ENCODE measurements at places on chromosomes 12 and 14. TPM values are rescaled to one million over a fixed set of nuclear protein-coding genes. Genes with fewer than 3 reads are reported as not detected.

DNA sequence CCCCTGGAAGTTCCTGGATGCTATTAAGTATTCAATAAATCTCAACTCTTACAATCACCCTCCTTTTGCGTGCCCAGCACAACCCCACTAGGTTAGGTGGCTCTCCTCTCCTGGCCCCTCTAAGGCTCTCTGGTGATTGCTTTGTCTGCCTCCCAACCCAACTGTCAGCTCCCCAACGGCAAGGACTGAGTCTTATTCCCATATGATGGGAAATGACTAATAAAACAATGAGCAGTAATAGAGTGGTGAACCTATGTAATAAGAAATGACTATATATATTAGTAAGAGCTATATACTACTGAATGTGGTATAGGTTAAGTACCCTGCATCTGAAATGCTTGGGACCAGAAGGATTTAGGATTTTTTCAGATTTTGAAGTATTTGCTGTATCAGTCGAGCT is 8.1 kb downstream of the APPL2 start:
- no peak for DNase-seq

DNA sequence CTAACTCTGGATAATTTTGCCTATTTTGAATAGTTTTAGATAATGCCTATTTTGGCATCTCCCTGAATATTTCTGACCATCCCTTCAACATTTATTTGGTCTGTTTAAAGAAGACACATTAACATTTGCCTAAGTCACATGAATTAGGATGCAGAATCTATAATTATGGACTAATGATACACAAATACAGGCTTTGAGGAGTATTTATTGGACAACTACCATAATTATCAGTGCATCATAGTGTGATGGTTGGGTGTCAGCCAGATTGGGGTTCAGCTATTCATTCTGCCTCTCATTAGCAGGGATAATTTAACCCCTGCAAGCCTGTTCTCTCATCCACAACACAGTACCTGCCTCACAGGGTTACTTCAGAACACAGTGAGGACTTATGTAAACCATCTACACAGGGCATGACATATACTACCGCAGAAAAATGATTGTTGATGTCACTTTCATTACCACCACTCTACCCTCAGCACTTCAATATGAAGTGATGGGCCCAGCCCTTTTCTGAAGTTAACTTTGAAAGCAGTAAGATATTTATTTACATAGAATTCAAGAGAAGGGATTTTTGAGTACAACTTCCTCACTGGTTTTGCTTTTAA is 14.4 kb downstream of the PRKCH start:
- DNase-seq, result no peak

GRCh38 chr12:80001562-80001961 is 66.7 kb upstream of the PPP1R12A start:
- no peak for DNase-seq

GRCh38 chr12:2653461-2653965 is 141.3 kb upstream of the FKBP4 start:
- peak; percentile 37 for DNase-seq

DNA sequence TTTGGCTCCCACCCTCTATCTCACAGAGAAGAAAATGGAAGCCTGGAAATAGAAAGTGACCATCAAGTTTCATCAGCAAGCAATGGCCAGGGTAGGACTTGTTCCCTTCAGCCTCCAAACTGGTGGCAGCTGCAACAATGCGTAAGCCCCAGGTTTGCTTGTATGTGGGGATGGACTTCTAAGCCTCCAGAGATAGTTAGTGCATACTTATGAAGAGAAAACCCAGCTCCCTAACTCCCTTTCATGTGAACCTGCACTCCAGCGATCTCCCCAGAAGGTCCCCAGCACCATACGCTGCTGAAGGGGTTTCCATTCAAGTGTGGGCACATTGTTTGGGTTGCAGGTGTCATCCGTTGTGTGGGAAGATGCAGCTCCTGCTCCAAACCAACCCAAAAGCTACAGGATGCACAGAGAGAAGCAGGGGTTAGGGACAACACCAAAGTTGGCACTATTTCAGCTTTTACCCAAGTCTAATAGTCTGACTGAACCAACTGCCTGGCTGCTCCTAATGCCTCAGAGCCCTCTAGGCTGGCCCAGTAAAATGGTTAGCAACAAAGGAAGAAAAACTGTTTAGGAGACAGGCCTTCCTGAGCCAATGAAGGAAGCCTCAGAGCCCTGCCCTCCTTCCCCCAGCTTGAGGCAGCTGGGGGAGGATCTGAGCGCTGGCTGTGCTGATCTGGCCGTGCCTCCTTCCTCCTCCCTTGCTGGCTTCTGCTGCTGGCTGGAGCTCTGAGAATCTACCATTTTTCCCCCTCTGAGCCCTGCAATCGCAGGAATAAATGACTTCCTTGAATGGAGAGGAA is 12.3 kb downstream of the ZFP36L1 start:
- peak; percentile 76 for DNase-seq

DNA sequence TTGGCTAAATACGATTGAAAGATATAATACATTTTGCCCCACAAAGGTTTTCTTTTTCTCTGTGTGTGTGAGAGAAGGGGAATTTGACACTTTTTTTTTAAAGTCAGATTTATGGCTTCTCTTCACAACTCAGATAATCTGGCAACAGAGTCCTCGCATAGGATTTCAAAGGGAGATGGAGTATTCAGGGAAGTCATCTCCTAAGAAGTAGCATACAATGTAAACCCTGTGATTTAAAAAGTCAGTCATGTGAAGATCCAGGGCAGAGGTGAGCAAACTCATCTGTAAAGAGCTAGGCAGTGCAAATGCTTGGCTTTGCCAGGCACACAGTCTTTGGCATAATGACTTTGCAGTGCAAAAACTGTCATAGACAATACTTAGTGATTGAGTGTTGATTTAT is 1526.3 kb downstream of the AACS start:
- DNase-seq, result no peak

GRCh38 chr12:65331456-65331855 is 53.0 kb downstream of the MSRB3 start:
- no peak for DNase-seq

- DNase-seq, result no peak
These were observed 96.1 kb downstream of the PPHLN1 start for GRCh38 chr12:42421844-42422779.

- peak; percentile 83 for DNase-seq
These were observed at the start of gene ASCL1 for GRCh38 chr12:102957339-102958050. Gene ASCL1, plus strand, starts transcription at chr12:102957674. Its CDS starts 571 bp downstream, at chr12:102958245.

DNA sequence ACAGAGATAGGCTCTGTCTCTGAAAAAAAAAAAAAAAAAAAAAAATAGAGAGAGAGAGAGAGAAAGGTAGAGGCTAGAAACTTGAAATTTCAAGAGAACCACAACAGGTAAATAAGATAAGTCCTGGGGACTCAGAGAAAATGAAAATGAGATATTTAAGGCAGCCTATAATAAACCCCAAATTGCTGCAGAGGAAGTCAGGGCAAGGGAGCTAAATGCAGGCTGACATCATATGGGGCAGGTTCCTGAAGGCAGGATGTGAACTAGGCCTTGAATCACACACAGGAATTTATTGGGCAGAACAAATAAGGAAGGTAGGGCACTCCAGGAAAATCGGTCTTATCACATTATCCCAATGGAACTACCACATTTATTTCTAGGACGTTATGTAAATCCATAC is 54.9 kb upstream of the NUDT4 start:
- no peak for DNase-seq

DNA sequence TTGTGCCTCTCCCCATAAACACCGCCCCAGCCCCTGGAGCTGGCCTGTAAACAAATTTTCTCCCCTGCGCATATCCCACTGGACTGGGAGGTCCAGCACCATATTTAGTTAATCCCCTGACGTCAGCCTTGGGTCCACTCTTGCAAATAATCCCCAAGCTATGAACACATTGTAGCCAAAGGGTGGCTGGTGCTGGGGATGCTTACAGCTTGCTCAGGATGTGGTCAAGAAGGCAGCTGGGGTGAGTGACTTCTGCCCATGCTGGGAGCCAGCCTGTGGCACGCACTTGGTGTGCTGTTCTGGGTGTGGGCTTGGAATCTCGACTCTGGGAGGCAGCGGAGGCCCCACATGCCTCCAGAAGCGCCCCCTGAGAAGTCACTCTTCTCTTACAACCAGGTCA is 32.1 kb downstream of the CMKLR1 start:
- no peak for DNase-seq

GRCh38 chr14:59251811-59252771 is 63.6 kb downstream of the DAAM1 start:
- DNase-seq, result no peak

DNA sequence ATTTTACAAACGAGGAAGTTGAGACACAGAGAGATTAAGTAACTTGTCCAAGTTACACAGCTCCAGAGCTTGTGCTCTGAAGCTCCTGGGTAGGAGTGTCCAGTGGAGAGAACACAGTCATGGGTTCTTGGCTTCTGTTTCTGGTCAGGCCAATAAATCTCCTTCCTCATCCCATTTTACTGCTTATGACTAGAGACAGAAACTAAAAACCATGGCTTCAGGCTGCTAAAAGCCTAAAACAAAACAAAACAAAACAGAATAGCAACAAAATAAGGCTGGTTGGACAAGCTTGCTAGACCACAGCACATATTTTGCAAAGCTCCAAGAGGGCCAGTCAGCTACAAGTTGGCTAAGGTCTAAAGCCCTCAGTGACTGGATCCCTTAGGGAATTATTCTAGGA is 49.8 kb downstream of the PTGER2 start:
- DNase-seq, result no peak

- DNase-seq, result no peak
These were observed 9.8 kb downstream of the SSTR1 start for GRCh38 chr14:38217553-38217952.

GRCh38 chr14:61168141-61168540 is 113.0 kb downstream of the TMEM30B start:
- DNase-seq, result no peak

DNA sequence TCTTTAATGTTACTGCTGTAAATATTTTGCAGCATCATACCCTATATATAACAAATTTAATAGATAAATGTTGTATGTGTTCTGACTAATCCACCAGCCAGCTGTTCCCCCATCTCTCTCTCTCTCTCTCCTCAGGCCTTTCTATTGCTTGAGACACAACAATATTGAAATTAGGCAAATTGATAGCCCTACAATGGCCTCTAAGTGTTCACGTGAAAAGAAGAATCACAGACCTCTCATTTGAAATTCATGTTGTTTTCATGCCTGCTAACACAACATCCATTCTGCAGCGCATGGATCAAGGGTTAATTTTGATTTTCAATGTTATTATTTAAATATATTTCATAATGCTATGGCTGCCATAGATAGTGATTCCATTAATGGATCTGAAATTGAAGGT is 1.8 kb upstream of the FSCB start:
- DNase-seq, result no peak

GRCh38 chr14:34931206-34931605 is 51.6 kb upstream of the SRP54 start:
- no peak for DNase-seq

DNA sequence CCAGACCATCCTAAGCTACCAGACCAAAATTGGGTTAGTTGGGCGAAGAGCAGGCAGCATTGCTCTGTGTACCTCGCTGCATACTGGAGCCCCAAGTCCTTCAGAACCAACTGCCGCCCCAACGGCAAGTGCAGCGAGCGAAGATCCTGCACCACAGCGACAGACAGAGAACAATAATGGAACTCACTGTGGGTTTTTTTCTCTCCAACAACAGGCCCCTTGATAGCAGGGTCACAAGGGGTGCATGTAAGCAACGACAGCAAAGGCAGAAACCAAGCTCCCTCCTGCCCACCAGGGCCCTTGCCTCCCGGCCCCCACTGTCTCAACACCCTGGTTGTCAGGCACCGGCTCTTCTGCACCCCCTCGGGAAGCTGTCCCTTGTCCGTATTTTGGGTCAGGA is 39.0 kb downstream of the RNF34 start:
- DNase-seq, result no peak

DNA sequence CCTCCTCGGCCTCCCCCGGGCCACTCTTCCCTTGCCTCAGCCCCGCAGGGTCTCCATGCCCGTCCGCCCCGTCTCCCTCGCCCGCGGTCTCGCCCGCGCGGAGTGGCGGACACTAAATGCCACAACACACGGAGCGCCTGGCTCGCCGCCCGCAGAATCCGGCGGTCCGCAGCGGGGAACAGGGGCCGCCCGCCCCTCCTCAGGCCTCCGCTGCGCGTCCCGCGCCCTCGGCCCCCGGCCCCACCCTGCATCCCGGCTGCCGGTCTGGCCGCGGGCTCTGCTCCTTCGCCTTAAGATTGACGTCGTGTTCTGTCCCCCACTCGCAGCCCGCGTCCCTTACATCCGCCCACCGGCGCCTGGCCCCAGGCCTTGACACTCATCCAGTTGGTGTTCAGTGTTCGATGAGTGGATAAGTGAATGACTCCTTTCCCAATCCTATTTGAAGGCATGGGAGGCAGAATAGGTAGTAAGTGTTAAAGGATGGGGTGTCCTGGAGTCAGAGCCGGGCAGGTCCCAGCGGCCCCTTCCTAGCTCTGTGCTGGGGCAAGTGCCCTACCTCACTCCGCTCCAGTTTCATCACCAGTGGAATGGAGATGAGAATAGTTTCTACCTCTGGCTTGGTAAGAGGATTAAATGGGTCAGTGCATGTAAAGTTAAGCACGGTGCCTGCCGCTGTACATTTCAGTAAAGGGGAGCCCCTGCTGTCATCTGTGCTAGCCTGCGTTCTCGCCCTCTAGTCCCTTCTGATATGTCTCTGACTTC is 622 bp downstream of the TECPR2 start:
- DNase-seq, result no peak

DNA sequence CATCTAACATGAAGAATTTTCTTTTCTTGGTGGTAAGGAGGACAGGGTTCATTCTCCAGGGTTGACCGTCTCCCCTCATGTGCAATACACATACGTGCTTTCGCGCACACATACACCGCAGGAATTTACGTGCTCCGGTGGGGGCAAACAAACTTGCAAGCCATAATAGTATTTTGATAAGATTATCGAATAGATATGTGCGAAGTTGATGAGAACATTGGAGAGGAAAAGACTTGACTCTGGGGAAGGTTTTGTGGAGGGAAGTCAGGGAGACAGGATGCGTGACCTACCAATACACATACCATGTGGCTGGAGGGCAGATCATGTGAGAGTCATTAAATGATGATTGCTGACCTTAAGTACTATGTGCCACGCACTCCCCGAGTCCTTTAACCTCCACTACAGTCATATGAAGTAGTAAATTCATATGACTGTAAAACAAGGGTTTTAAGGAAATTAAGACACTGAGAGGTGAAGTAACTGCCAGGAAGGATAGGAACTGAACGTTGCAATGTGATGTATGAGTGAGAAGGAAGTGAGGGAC is 921 bp downstream of the RAD51B start:
- peak; percentile 54 for DNase-seq

DNA sequence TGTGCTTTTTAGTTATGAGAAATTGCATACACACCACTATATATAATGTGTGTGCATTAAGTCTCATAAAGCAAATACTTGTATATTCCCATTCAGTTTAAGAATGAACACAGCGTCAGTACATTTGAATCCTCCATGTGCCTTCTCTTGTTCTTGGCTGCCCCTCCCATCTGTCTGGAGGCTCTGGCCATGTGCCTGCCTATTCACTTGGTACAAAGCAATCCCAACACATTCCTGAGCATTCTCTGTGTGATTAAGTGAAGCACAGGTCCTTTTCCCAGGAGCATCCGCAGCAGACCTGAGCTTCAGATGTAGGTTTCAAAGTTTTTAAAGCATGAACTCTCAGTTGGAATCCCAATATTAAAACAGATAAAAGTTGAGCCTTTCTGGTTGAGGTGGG is 58.7 kb downstream of the POLR3B start:
- no peak for DNase-seq

GRCh38 chr12:131011165-131012079 is 57.7 kb downstream of the ADGRD1 start:
- DNase-seq, result no peak

IL22 gene
- not detected for total RNA-seq

B4GALNT3 gene
- total RNA-seq, result 61.5 TPM

PPP4R3A gene
- total RNA-seq, result 95.2 TPM

PGF gene
- 3.0 TPM for total RNA-seq

TEX22 gene
- 1.2 TPM for total RNA-seq

OR9K2 gene
- total RNA-seq, result not detected

LRCOL1 gene
- total RNA-seq, result not detected

NANOG gene
- 6.1 TPM for total RNA-seq

NRL gene
- 1.8 TPM for total RNA-seq

All from endodermal cell (in vitro differentiated cells).